ENCODE measurements at places on chromosomes 11 and 22.
A peak's percentile ranks its signal among the peaks of the same experiment; 100 is the strongest.

DNA sequence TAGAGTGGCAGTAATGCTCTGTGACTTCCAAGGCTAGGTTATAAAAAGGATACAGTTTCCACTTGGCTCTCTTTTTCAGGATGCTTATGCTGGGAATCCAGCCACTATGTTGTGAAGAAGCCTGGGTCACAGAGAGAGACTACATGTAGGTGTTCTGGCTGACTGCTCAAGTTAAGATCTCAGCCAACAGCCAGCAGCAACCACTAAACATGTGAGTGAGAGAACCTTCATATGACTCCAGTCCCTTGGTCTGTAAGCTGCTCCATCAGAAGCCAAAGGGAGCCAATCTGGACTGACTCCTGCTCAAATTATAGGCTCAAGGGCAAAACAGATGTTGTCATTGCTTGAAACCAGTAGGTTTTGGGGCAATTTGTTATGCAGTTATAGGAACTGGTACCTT is 162.7 kb downstream of the MAML2 start:
- DNase-seq: no peak

GRCh38 chr11:34331329-34331728 is 26.5 kb downstream of the ABTB2 start:
- peak; percentile 86 for DNase-seq

DNA sequence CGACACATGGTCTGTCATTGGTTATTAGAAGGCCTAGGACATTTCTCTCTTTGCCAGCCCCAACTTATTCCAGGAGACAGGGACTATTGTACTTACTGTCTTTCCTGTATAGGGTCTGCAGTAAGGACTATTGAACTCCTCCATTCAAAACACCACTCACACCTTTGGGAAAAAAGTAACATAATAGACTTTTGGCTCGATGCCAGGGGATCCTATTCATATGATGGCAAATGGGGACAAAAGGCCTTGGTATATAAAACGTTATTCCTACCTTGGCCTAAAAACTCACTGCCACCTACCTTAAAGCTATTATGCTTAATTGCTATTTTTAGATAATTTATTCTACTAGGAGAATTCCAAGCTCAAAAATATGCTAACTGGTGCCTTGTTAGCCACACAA is 6.3 kb upstream of the NDUFC2 start:
- no peak for DNase-seq

DNA sequence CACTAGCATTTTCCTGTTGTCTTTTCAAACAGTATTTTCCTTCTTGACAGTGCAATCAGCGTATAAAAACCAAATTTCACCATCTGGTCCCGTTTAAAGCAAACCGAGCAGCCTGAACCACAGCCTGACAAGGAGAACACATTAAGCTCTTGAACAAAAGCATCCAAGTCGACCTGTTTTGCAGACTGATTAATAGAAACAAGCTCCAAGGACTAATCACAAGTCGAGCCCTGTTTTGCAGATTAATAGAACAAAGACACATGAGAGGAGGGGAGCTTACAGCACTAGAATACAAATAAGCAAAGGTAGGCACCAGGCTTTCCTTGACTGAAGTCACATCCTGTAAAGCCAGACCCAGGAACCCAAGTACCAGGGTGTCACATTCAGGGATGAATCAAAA is 104.8 kb downstream of the MPPED2 start:
- no peak for DNase-seq

DNA sequence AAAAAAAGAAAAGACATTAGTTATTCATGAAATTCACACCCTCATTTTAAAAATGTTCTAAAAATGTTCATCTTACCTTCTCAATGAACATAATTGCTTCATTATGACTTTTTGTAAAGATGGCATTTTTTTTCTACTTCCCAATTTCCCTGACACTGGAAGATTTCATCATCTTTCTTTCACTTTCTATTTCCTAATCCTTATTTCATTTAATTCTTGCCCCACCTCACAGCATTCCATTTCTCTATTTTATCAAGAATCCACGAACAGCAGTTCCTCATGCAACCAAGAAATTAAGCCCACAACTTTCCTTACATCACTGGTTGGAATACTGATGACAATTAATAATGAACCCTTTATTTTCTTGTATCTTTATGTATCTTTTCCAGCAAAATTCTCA is 1.9 kb downstream of the PATL1 start:
- peak; percentile 4 for DNase-seq

DNA sequence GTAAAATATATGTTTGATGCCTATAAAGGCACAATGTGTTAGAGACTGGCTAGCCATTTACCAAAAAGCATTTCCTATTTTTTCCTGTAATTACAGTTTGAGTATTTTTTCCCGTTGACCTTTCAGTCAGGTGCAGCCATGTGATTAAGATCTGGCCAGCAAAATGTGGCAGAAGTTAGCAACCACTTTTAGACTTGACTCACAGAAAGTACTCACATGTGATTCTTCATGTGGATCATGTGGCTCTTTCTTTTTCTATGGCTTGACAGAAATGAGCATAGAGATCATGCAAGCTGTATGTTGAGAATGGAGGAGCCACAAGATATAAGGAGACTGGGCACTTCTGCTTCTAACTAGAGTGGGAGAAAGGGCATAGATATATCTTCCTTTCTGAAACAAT is 27.3 kb upstream of the RAB38 start:
- no peak for DNase-seq

DNA sequence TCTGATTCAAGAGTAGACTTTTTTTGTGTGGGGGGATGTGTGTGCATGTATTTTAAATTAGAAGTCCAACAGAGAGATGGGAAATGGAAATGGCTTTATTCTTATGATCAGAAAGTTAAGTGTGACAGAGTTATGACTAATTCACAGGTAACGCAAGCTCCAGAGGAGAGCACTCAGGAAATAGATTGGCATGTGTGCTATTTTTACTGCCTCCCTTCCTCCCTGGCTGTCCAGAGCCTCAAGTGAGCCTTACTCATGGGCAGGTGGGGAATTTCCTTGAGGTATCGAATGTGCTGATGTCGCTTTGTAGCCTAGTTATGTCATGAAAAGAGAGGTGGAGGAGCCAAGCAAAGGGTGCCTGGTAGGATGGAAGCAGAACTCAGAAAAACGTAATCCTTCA is 70.3 kb upstream of the BDNF start:
- no peak for DNase-seq

GRCh38 chr11:6481924-6482275 is 599 bp downstream of the TIMM10B start:
- DNase-seq: no peak

GRCh38 chr11:113685654-113686359 is 20.3 kb downstream of the TMPRSS5 start:
- DNase-seq: no peak

DNA sequence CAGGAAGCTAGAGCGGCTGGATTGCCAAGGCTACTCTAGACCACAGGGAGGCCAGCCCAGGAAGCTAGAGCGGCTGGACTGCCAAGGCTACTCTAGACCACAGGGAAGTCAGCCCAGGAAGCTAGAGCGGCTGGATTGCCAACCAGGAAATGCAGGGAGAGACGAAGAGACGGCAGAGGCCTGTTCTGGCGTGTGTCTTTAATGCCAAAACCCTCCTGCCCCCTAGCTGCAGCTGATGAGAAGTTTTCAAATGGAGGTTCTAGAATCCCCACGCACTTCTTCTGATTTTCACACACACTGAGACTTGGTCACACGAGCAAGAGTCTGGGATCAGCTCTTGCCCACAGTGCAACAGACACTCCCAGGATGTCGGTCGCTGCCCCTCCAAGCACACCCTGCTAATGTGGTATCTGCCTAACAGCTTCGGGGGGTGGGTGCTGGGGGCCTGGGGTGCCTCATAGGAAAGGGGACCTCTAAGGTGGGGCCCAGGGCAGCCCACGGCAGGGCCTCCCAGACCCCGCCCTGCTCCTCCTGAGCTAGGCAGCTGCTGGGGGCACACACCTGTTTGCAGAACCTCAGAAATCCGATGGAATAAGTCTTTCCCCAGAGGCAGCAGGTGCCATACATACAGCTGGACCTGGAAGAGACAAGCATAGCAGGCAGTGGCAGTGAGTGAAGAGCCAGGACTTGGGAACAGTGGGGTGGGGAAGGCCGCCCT is 28.5 kb downstream of the MAFF start:
- no peak for DNase-seq

DNA sequence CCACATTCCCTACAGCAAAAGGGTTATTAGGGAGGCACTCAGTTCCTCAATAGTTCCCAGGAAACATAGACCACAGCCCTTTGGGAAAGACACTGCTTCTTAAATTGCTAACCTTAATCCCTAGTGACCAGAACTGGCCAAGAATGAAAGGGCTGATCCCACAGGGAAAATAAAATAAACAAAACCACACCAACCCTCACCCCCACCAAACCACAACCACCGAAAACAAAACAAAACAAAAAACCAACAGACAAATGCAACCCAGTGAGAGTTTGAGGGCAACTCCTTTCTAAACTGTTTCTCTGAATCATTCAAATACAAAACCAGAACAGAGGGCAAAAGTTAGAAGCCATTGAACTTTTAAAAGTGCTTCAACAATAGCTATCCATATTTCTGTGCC is 57.2 kb downstream of the NAV2 start:
- DNase-seq: peak; percentile 85

Data from astrocyte of the spinal cord (primary cell).